Pancreas (tissue), 10 donors: ENCODE measurements at places on chromosomes 4 and X.

GRCh38 chr4:140388015-140388414 lies 14.6 kb downstream of the SCOC start:
- no peak for DNase-seq
- no peak overlapping the region for H3K4me3 ChIP-seq
- H3K36me3 ChIP-seq: no peaks in the 10 kb centered on the region
- no peaks in the 10 kb centered on the region for H3K4me1 ChIP-seq
- no peak overlapping the region for H3K27ac ChIP-seq
- no peaks in the 10 kb centered on the region for H3K27me3 ChIP-seq

DNA sequence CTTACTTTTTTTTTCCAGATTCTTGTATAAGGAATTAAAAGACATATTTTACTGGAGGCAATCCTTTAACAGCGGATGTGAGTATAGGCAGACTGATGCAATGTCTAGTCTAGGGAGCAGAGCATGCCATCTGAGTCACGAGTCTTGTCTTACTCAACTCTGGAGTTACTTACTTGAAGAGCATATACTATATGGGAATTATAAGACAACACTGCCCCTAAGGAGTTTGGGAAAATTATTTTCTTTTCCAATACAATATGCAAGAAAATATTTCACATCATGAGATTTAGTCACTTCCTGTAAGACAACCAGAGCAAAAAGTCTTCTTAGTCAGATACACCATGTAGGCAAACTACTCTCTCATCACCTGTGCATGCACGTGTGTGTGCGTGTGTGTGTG lies 537.3 kb upstream of the FTHL17 start:
- no peak overlapping the region for H3K4me3 ChIP-seq
- no peaks in the 10 kb centered on the region for H3K4me1 ChIP-seq
- H3K27me3 ChIP-seq: no peaks in the 10 kb centered on the region
- no peak overlapping the region for H3K27ac ChIP-seq
- H3K36me3 ChIP-seq: no peaks in the 10 kb centered on the region

- H3K27me3 ChIP-seq: no peaks in the 10 kb centered on the region
- H3K27ac ChIP-seq: no peak overlapping the region
- no peak for DNase-seq
- H3K4me3 ChIP-seq: no peak overlapping the region
- no peaks in the 10 kb centered on the region for H3K4me1 ChIP-seq
These were observed 193.3 kb upstream of the PGRMC2 start for GRCh38 chr4:128480945-128481344.

DNA sequence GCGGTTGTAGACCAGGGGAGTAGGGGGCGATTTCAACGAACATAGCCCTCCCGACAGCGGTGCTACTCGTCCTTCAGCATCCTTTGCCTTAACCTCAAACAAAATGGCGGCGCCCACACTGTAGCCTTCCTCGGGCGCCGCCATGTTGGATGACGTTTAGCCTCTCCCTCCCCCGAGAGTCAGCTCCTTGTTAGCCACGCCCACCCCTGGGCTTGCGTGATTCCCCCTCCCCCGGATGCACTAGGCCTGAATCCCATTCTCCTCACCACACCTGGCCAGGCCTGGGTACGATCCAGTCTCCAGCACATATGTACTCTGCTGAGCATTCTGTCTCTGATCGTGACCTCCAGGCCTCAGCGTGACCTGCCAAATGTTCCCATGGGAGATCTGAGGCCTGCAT lies 49.0 kb upstream of the ZNF157 start:
- H3K36me3 ChIP-seq: no peaks in the 10 kb centered on the region
- H3K4me3 ChIP-seq: no peak overlapping the region
- no peak overlapping the region for H3K27ac ChIP-seq
- no peak for DNase-seq
- H3K27me3 ChIP-seq: no peaks in the 10 kb centered on the region
- no peaks in the 10 kb centered on the region for H3K4me1 ChIP-seq

- DNase-seq: no peak
- no peaks in the 10 kb centered on the region for H3K36me3 ChIP-seq
- no peaks in the 10 kb centered on the region for H3K4me1 ChIP-seq
- H3K4me3 ChIP-seq: no peak overlapping the region
- no peaks in the 10 kb centered on the region for H3K27me3 ChIP-seq
These were observed 109.9 kb upstream of the LIMCH1 start for GRCh38 chr4:41427931-41428600.

DNA sequence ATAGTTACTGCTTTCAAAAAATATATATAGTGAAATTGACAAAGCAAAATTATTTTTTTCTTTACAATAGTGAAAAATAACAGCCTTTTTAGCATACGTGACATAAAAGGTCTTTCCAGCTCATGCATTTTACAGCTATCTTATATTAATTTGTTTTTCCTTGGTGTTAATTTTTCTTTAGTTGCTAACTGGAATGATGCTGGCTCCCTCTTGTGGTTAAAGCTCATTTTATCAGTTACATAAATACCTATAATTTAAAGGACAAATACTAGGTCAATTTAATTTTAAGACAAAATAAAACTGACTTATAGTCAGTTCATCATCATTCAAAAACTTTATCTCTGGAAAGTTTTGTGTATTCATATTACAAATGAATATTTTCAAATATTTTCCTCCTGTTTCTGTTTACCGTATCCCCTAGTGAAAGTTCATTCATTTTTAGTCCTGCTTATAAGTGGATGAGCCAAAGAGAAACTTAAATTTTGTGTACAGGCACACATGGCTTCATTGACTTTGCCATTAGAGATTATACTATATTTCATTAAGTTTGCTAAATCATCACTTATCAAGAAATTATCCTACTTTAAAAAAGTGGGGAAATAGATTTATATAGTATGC lies 9.9 kb upstream of the ANAPC4 start:
- no peak overlapping the region for H3K4me3 ChIP-seq
- no peaks in the 10 kb centered on the region for H3K4me1 ChIP-seq
- H3K27ac ChIP-seq: no peak overlapping the region
- no peaks in the 10 kb centered on the region for H3K27me3 ChIP-seq
